Esophagus muscularis mucosa (tissue), 4 donors: ENCODE measurements at places on chromosomes 11 and 22. TPM values are rescaled to one million over a fixed set of nuclear protein-coding genes. Genes with fewer than 3 reads are reported as not detected.

The MPPED2 gene
- total RNA-seq, result 4.6 TPM

The LINC01488 gene
- not detected for total RNA-seq

The VPS37C gene
- 43.5 TPM for total RNA-seq

The THAP12 gene
- 28.8 TPM for total RNA-seq

The SMPD1 gene
- 28.2 TPM for total RNA-seq

The ZDHHC5 gene
- total RNA-seq, result 36.5 TPM

The ABCG4 gene
- total RNA-seq, result 0.78 TPM

The MS4A15 gene
- not detected for total RNA-seq

The RANBP1 gene
- 180 TPM for total RNA-seq

The APOL5 gene
- total RNA-seq, result 0.29 TPM
